ENCODE measurements at places on chromosomes 4 and X.

DNA sequence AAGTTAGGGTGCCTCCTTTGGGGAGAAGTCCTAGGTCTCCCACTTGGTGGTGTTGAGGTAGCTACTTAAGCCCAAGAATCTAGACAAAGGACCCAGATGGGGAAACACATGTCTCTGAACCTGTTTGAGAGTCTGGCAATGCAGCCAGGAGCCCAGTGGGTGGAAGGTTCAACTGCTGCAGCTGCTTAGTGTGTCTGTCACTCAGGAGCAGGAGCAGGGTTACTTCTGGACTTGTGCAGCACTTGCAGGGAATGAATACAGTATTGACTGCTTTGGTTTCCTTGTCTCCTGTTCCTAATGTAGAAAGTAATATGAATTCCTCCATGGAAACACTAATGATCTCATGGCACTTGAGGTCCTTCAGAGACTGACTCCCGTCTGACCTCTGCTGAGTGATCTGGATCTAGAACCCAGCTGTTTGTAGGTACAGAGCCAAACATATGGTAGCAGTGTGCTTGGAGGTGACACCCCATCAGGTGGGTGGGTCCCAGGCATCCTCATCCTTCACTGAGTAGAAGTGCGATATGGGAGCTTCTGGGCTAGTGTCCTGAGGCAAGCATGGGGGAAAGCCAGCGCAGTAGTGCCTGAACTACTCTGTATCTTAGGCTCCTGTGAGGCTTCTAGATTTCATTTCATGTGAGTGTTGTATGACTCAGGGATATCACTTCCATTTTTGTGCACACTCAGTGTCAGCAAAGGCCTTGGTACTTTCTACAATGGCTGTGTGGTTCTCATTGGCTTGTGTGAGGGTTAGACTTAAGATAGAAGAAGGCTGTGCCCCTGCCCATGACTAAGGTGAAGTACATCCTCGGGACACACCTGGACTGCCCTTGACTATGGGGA, 85.0 kb upstream of the WDR1 start:
- no peak for DNase-seq

GRCh38 chr4:6296026-6296425, 26.4 kb downstream of the WFS1 start:
- no peak for DNase-seq

GRCh38 chr4:153937289-153937688, 148.4 kb upstream of the SFRP2 start:
- DNase-seq: no peak

GRCh38 chrX:63275127-63275526, 76.0 kb downstream of the SPIN4 start:
- DNase-seq: no peak

GRCh38 chr4:148539387-148539786, 97.2 kb upstream of the NR3C2 start:
- no peak for DNase-seq

GRCh38 chrX:150018931-150019361, 80.7 kb upstream of the EOLA2 start:
- no peak for DNase-seq

GRCh38 chr4:128277856-128278255, 9.8 kb downstream of the PGRMC2 start:
- DNase-seq: no peak

DNA sequence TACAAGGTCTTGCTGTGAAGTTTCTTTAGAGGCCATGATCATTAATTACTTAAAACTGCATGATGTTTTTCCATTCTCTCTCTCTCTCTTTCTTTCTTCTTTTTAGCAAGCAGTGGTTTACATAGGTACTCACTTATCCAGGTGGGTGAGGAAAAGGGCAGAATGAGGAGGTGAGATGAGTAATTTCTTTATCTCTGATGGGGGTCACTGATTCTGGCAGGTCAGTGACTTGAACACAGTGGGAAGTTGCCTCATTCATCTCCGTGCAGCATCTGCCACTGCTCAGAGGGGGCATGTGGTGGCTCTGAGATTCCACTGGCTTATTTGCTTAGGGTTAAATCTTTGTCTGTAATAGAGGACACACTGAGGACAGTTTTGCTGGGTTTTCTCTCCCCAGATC, 62.6 kb downstream of the FAM114A1 start:
- DNase-seq: no peak

DNA sequence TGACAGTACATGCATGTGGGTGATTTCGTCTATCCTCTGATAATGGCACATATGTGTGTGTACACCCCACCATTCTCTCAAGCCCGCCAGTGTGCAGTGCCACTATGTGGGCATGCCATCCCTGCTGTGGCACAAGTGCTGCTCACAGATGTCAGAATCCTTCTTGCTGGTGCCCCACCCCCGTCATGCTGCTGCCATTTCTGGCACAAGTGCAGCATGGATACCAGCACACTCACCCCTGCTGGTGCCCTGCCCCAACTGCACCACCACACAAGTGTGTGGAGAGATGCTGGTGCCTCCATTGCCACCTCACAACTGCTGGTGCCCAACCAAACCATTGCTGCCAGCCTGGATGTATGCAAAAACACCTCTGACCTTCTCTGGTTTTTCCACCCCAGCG, 1133.8 kb downstream of the TECRL start:
- no peak for DNase-seq

- peak; percentile 28 for DNase-seq
Observed at GRCh38 chrX:1239681-1240142, 27.3 kb upstream of the CRLF2 start.

GRCh38 chrX:10049236-10049635, 82.1 kb downstream of the CLDN34 start:
- DNase-seq: peak; percentile 57

DNA sequence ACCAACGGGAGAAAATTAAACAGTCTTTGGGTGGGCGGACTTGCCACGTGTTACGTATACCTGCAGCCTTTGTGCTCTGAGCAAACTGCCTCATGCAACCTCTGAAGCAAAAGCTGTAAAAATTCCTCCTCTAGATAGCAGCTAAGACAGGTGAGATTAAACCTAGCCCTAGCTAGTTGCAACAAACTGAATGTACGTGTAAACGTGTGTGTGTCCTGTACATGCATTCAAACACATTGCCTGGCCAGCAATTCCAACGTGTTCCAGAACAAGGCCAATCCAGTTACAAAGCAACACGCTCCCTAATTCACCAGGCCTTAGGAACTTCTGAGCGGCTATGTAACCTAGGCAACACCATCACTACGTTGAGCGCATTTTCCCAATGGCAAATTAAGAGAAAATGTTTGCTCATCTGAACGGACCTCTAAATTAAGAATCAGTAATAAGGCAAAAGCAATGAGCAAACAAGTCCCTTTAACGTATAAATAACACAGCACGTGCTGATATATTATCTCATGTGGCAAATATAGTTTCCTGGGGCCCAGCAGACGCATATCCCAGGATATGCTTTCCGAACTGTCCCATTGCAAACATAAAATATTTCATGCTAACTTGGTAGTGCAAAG, 792 bp downstream of the PPID start:
- DNase-seq: peak; percentile 38

GRCh38 chrX:45056428-45057145, 144.1 kb downstream of the DIPK2B start:
- no peak for DNase-seq
